ENCODE measurements at places on chromosomes 6 and 20.

GRCh38 chr6:169273511-169273910, 19.9 kb upstream of the THBS2 start:
- no peak for DNase-seq

DNA sequence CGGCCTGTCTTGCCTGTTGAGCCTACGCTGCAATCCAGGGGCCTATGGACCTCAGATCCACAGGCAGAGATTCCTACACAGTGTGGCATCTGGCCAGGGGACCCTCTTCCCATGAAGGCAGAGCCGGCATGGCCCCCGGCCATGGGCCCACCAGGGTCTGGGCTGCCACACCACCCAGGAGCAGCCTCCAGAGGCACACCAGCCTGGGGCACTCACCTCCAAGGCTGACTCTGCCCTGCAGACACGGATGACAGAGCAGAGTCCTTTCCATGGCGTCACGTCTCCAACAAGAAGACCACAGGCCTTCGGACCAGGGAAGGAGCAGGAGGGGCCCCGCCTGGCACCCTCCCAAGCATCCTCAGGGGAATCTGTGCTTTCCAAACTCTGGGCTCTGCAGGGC, 3.5 kb upstream of the HRH3 start:
- DNase-seq: no peak

- DNase-seq: no peak
These were observed 1.3 kb upstream of the ENPP4 start for GRCh38 chr6:46128476-46128875.

- no peak for DNase-seq
These were observed 11.4 kb downstream of the PBOV1 start for GRCh38 chr6:138206862-138207261.

- DNase-seq: no peak
These were observed 146.9 kb downstream of the FUT9 start for GRCh38 chr6:96162711-96163120.

DNA sequence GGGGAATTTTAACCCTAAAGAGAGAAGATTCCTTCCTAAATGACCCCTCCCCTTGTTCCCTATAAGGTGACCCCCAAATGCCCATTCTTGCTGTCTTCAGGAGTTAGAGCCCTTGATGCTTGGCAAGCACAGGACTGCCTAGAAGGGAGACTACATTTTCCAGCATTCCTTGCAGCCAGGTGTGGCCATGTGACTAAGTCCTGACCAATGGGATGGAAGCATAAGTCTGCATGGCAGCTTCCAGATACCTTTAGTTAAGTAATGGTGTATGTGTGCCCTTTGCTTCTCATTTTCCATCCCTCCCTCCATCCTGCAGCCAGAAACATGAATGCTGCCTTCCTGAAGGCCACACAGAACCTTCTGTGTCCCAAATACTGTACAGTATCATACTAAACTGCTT, 5.5 kb downstream of the BFSP1 start:
- DNase-seq: no peak

- DNase-seq: no peak
These were observed 8.6 kb downstream of the NKX2-2 start for GRCh38 chr20:21505161-21505809.

- no peak for DNase-seq
These were observed 52.4 kb downstream of the FNDC1 start for GRCh38 chr6:159221486-159222170.

DNA sequence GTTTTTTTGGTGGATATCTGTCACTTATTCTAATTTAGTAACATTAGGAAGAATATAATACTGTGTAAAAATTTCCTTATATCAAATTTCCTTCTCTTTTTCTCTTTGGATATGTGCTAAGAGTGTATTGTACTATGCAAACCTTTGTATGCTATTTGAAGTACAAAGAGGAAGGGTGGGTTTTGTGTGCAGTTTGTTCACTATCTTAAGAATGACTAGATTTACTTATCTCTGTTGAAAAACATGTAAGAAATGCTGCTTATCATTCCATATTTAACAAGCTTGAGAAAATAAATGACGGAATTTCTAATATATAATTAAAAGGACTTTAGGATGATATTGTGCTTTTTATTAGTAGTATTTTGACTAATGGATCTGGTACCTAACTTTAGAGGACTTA, 13.1 kb downstream of the CD2AP start:
- DNase-seq: no peak

GRCh38 chr20:58420798-58421496, 31.9 kb downstream of the VAPB start:
- no peak for DNase-seq

- DNase-seq: no peak
These were observed 152.8 kb upstream of the KCNG1 start for GRCh38 chr20:51175724-51176123.

GRCh38 chr20:63750807-63751470, 11.4 kb downstream of the SLC2A4RG start:
- DNase-seq: no peak

DNA sequence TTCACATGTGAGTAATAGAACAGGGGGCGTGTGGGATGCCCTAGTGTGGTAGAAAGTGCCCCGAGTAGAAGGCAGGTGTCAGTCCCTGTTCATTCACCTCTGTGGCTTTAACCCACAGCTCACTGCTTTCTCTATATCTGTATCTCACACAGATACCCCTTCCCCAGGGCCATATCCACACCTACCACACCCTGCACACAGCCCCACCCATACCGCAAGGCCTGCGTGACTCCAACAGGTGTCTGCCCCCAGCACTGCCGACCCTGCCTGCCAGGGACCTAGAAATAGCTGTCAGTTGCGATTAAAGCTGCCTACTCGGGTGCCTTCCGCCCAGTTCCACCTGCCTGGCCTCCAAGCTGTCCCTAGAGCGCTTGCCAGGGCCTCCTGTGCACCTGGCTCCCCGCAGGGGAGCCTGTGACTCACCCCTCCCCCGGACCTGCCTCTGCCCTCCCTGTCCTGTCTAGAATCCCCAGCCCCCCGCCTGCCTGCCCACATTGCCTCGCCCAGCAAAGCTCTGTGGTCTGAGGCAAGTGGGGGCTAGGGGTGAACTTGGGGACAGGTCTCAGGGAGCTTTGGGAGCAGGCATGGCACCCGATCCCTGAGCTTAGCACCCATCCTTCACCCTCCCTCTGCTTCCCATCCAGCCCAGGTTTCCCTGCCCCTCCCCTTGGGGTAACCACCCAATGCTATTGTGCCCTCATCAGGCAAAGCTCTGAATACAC, 38.3 kb upstream of the ID1 start:
- no peak for DNase-seq

DNA sequence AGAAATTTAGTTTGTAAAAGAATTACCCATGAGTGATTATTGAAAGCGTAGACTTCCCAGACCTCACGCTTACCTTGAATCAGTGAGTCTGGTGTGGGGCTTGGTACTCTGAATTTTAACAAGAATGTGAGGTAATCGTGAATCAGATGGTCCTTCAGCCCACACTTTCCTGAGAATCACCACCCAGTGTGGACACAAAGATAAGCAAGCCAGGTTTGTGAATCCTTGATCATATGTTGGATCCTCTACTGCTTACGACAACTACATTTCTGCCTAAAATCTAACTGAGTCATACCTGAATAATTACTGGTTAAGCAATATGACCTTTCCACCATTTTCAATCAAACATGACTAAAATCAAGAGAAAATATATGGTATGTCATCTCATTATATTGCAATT, 589.3 kb downstream of the TFAP2A start:
- no peak for DNase-seq

GRCh38 chr6:12363651-12364381, 73.7 kb downstream of the EDN1 start:
- DNase-seq: no peak

- DNase-seq: no peak
These were observed 43.4 kb downstream of the CLVS2 start for GRCh38 chr6:123039431-123039830.

- DNase-seq: no peak
These were observed 368.0 kb downstream of the QKI start for GRCh38 chr6:163782436-163783003.

DNA sequence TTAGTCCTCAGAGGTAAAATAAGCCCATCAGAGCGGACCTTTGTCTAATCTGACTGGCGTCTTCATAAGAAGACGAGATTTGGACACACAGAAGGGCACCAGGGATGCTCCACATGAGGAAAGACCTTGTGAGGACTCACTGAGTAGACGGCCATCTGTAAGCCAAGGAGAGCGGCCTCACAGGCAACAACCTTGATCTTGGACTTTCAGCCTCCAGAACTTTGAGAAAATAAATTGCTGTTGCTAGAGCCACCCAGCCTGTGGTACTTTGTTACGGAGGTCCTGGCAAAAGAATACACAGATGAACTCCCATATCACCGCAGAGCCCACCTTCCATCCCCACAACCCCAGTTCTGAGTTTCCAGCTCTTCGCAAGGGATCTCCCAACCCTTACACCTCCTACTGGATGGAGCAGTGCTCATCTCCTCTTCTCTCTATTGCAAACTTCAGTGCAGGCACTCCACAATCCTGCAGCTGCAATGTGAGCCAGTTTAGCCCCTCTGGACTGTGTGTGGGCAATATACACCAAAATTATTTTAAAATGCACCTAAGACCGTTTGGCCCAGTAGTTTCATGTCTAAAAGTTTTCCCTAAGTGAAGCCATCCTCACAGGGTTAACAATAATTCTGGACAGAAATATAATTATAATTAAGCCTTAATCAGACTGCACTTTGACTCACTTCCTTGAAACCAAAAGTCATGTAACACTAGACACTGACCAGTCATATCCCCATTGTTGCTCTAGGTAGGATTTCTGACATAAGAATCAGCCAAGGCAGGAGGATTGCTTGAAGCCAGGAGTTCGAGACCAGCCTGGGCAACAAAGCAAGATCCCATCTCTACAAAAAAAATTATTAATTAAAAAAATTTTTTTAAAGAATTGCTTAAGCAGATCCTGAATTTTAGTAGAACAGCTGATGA, 8.8 kb upstream of the TRIM31 start:
- DNase-seq: no peak

DNA sequence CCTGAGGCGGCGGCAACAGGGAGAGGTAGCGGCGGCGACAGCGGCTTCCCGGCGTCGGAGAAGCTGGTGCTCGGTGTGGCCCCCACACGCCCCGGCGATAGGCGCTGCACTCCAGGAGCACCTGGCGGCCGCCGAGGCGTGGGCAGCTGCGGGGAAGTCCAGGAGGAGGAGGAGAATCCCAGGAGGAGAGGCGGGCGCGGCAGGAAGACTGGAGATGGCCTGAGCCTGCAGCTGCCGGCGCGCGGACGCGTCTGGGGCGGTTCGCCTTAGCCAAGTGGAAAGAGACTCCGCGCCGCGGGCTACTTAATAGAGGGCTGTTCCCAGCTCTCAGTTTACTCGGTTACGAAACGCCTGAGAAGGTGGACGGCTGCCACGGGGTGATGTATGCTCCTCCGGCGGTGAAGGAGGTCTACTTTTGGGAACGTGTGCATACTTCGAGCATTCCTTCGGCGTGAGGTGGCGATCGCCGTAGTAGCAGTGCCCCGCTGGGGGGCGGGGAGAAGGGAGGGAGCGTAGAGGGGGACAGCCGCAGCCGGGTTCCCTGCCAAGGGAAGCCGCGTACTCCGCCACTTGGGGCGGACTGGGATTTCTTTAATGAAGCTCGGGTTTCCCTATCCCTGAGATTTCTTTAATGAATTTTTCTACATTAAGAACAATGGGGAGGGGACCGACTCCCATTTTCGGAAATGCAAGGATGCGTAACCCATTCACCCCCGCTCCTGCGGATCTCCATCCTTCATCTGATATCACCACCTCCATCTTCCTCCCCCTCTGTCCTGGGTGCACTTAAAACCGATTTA, at the start of gene COL12A1:
COL12A1 (minus strand) TSS at position 278 of the 800 bp plus-strand sequence. CDS start 3,261 bp downstream, outside the sequence.
- DNase-seq: no peak

- no peak for DNase-seq
These were observed 621.8 kb downstream of the BCKDHB start for GRCh38 chr6:80728101-80728750.

DNA sequence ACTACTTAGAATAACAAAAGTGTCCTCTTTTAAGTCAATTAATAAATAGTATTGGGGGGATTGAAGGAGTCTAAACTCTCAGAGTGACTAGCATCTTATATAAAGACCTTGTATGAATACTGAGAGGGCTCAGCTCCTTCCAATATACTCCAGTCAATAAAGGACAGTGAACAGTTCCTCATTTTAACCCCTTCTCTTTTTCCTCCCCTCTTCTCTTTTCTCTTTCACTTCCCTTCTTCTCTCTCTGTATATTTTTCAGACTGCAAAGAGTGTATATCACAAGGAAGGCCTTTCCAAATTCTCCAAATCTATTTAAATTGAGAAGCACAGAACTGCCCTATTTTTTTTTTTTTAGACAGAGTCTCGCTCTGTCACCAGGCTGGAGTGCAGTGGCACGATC, 99.5 kb downstream of the CD164 start:
- DNase-seq: no peak

DNA sequence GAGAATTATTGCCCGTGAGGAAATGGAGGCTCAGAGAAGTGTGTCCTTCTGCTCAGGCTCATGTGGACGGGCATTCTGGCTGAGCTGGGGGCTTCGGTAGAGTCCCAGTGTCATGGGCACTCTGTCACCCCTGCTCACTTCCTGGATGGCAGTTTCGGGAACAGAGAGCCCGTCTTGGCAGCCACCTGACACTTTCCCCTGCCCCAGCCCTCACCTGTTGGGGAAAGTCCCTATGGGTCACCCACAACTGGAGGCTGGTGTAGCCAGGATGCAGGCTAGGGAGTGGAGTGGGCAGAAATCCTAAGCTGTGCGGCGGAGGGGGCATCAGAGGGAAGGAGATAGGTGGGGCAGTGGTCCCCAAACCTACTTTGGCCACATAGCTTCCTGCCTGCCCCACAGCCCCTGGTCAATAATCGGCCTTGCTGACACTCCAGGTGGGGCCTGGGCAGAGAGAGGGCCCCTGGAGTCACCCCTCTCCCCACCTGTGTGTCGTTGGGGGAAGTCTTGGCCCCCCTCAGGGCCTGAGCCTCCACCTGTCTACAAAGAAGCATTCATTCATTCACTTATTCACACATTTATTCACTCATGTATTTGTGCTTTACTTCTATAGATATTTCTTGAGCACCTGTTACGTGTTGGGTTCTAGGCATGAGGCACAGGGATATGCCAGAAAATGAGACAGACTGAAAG, 40.5 kb downstream of the SNAI1 start:
- no peak for DNase-seq

GRCh38 chr6:11207199-11207968, 25.1 kb downstream of the NEDD9 start:
- DNase-seq: no peak

DNA sequence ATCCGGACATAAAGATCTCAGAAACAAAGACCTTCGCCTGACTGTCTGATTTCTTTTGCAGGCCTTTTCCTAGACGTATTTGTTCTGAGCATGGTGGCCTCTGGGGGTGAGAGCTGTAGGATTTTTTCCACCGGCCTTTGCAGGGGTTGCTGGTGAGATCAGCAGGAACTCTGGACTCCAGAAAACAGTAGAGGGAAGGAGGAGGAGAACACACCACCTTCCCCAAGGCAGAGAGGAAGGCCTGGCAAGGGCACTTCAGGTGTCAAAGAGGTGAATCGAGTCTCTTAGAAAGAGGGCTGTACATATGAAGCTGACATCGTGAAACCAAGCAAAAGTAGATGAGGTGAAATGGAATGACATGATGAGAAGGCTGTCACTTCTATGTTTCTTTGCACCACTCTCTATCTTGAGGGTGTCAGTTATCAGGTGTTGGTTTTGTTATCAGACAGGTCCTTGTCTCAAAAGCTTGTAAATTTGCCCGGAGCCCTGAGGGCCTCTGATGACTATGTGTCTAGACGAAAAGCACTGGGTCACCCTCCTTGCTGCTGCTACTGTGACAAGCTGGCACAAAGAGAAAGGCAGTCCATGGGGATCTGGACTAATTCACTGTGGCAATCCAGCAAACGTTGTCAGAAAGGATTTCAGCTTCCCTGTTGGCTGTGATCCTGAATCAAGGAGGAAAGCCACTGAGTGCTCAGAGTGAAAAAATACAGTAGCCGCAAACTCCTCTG, 91.3 kb upstream of the MAP3K7 start:
- no peak for DNase-seq

GRCh38 chr6:39808964-39809363, 16.8 kb downstream of the DAAM2 start:
- no peak for DNase-seq
